ENCODE measurements at places on chromosomes 1 and 21.

GRCh38 chr1:111275780-111276433, 14.7 kb upstream of the CHIA start:
- no peak for DNase-seq

DNA sequence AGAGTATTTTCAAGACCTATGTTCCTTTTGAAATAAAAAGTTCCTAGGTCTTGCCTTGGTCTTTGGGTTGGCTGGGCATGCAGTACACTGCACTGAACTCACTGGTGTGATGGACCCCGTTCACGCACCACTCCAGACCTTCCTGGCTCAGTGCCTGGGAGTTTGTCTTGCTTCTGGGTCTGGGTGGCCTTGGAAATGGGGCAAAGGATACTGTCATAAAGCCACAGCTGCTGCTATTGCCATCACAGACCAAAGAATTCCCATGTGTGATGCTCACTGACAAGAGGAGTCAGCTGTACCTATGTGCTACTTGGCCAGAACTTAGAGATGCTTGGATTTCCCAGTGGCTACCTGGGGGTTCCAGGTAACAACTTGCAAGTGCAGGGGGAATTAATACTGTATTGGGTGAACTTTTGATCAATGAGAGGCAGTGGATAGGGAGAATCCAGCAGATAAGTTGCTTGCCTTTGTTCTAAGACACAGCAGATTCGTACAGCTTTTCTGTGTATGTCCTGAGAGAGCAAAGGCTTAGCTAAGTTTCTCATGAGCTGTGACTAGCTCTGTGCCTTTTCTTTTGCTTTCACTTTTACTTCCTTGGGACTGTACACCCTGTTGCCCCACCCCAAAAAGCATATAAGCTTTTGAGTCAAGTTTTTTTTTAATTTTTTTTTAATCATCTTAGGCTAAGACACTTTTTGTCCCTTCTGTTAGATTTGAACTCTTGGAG, 115.3 kb downstream of the RUNX1 start:
- no peak for DNase-seq

DNA sequence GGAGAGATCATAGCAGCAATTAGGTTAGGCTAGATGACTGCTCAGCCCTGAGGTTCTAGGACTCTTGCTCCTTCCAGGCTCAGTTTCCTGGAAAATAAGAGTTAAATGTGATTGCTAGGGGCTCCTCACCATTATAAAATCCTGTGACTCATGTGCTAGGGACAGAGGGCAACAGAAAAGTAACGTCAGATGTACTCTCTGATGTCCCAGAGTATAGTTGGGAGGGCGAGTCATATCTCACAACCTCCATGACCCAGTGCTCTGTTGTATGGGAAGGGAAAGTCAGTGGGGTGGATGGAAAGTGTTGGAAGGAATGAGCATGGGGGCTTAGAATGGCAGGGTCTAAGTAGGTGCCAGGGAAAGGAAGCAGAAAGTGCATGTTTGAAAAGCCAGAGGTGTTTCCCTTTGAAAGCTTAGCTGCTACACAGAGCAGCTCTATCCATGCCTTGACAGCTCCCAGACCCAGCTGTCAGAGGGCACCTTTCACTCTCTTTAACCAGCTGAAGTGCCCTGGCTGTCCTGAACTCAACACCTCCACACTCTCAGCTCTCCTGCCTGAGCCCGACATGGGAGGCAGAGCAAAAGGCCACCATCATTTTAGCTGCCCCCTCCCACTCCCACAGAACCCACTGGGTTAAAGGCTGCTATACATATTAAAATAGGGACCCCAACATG, 11.6 kb downstream of the GJA5 start:
- no peak for DNase-seq

DNA sequence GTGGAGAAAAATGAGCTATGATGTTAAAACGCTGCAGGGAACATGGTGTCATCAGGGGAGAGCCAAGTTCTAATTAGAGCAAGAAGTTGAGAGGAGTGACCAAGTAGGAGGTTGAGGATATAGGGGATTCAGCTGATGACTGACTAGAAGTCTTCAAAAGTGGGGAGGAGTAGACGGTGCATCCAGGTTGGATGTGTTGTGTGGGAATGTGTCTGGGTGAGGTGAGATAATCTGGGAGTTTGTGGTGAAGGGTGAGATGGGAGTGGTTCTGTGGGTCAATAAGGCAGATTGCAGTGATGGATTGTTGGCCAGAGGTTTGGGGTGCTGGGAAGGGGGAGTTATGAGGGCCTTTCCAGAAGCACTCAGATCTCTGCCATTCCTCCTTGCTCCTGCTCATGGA, 72.0 kb upstream of the IRF2BP2 start:
- DNase-seq: no peak

Data from GM12892 (cell line).